GM12891 (cell line): ENCODE measurements at places on chromosomes 5 and 9.

- DNase-seq = no peak
Observed at GRCh38 chr5:90830058-90830457, 271.5 kb downstream of the ADGRV1 start.

- DNase-seq = no peak
Observed at GRCh38 chr9:108803428-108804065, 52.2 kb downstream of the ACTL7B start.

DNA sequence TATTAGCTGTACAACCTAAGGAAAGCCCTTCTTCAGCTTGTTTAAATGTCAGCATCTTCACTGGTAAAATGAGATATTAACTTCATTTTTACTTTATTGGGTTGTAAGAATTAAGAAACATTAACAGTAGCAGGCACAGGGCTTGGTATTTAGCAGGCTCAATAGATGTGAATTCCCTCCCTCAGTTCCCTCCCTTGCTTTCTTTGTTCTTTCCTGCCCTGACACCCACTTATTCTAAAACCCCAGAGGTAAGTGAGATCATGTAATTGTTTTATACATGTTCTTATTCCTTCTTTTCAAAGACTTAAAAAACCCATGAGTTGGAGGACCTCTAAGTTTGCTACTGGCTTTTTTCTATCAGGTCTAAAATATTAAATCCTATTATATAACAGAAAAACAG lies 73.3 kb upstream of the IFNK start:
- no peak for DNase-seq

GRCh38 chr9:98596486-98596885 lies 112.2 kb downstream of the GABBR2 start:
- no peak for DNase-seq

DNA sequence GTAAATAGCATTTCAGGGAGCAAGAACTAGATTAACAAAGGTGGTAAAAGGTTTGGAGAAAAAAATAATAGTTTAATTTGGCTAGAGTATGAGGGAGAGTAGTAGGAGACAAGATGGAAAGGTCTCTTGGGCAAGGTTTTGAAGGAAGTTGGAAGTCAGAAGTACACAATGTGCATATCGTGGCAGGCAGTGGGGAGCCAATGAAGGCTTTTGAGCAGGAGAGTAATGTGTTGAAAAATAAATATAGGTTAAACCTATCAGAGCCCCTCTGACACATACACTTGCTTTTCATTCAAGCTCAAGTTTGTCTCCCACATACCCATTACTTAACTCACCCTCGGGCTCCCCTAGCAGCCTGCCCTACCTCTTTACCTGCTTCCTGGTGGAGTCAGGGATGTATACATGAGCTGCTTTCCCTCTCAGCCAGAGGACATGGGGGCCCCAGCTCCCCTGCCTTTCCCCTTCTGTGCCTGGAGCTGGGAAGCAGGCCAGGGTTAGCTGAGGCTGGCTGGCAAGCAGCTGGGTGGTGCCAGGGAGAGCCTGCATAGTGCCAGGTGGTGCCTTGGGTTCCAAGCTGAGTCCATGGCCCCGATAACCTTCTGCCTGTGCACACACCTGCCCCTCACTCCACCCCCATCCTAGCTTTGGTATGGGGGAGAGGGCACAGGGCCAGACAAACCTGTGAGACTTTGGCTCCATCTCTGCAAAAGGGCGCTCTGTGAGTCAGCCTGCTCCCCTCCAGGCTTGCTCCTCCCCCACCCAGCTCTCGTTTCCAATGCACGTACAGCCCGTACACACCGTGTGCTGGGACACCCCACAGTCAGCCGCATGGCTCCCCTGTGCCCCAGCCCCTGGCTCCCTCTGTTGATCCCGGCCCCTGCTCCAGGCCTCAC lies at the start of gene CA9:
Gene CA9, plus strand, starts transcription at position 797 of the 893 bp plus-strand sequence. Its CDS starts 32 bp downstream, at position 829.
- DNase-seq = no peak

- DNase-seq = no peak
Observed at GRCh38 chr5:115770466-115770865, 46.0 kb downstream of the CDO1 start.

GRCh38 chr5:94209272-94209671 lies 409.1 kb downstream of the KIAA0825 start:
- DNase-seq = no peak

GRCh38 chr5:3131161-3131560 lies 379.7 kb upstream of the IRX2 start:
- no peak for DNase-seq

DNA sequence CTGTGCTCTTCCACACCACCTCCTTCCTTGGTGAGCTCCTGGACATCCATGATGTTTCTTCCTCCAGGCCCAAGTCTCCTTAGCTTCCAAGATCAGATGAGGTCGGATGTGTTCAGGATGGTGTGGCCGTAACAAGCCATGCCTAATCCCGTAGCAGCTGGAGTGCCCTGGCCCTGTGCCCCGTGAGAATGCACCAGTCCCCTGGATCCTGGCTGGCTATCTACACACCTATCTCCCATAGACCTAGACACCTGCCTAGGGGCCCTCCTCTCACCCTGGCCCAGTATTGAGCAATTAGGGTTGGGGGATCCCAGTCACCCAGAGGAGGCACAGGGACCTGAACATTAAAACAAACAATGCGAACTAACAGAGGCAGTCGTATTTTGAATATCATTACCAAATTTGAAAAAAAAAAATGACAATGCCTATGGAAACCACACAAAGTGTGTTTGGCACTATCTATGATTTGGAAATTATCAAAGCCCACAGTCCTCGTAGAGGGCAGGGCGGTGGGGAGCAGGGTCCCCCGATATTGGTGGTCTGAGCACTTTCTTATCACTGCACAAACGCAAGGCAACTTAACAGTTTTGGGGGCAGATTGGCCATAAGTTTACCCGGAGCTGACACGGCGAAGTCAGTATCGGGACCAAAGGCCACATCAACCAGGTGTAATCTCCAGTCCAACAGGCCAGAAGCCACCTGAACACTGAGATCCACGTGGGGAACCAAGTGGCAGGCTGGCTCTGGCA lies 13.2 kb downstream of the ENG start:
- no peak for DNase-seq

GRCh38 chr9:111566234-111566633 lies 33.2 kb downstream of the PTGR1 start:
- no peak for DNase-seq

- no peak for DNase-seq
Observed at GRCh38 chr5:2886531-2886930, 135.1 kb upstream of the IRX2 start.

DNA sequence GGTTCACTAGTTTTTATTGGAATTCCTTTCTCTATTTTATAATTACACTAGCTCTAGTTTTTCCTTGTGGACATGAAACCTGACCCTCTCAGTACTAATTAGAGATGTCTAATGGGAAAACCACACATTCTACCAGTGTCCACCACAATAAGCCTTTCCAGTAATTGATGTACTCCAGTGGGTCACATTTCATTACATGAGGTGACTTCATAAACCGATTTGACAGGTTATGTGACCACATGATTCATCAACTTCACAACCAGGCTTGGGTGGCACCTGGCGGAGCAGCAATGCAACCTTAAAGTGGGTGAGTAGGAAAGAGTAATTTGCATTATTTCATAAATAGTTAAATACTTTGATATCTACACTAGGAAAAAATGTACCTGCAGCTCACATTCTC lies 284.2 kb upstream of the ADAMTS16 start:
- DNase-seq = no peak

DNA sequence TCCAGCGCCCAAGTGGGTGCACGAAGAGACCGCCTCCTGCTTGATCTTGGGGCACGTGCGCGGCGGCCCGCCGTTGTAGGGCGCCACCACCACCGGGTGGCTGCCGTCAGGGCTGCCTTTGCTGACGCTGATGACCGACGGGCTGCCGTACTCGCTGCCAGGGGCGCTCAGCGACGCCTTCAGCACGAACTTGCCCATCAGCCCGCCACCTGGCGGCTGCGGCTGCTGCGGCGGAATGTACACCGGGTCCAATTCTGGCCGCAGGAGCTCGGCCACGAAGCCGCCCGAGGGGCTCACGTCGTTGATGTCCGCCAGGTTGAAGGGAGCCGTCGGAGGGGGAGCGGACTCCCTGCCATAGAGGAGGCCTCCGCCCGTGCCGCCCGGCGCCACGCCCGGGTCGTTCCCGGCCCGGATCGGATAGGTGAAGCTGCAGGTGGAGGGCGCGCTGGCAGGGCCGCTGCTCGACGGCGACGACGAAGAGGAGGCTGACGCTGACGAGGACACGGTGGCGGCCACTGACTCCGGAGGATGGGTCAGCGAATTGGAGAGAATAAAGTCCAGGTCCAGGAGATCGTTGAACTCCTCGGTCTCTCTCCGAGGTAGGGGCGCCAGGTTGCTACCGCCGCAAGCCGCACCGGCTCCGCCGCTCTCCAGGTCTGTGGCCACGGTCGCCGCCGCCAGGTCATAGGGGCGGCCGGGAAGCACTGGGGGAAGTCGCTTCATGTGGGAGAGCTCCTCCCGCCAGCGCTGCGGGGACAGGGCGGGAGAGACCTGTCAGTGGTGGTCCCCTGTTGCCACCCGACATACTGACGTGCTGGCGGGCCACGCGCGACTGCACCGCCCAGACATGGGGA lies 1.8 kb downstream of the KLF4 start:
- no peak for DNase-seq

GRCh38 chr9:3032898-3033297 lies 189.0 kb upstream of the PUM3 start:
- DNase-seq = no peak

- DNase-seq = no peak
Observed at GRCh38 chr5:175590471-175590881, 67.4 kb upstream of the HRH2 start.

GRCh38 chr9:135920973-135921585 lies 13.7 kb upstream of the CAMSAP1 start:
- no peak for DNase-seq

DNA sequence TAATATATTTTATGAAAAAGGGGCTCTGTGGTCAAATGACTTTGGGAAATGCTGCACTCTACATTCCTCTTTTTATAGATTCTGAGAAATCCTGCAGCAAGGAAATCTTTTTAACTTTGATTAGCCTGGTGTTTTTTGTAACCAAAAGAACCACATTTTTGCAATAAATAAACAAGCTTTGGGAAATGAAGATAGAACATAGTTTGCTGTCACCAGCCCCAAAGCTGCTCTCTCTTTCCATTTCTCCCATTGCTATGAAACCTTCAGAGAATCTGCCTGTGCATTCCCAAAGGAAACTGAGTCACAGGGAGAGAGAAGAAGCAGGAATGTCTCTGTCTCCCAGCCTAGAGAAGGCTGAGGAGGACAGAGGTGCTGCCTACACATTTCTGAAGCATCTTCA lies 59.0 kb downstream of the COL15A1 start:
- no peak for DNase-seq

DNA sequence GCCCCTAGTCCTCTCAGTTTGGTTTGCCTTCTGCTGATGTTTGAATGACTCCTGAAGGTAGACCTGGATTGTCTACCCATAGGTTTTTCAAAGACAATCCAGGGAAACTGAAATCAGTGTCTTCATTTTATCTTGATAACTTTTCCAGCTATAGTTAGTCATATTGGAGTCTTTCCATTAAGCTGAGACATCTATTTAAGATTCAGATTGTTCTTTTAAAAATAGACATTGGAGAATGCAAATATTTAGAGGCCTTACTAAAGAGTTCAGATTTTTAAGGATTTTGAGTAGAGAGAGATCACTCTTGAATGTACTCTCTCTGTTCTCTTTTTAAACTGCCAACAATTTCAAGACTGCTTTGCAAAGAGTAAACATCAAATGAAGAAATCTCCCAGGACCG lies 69.1 kb downstream of the GDNF start:
- DNase-seq = no peak
